Stomach (tissue), 19 donors: ENCODE measurements at places on chromosomes 1 and 21. TPM values are rescaled to one million over a fixed set of nuclear protein-coding genes. Genes with fewer than 3 reads are reported as not detected.

DNA sequence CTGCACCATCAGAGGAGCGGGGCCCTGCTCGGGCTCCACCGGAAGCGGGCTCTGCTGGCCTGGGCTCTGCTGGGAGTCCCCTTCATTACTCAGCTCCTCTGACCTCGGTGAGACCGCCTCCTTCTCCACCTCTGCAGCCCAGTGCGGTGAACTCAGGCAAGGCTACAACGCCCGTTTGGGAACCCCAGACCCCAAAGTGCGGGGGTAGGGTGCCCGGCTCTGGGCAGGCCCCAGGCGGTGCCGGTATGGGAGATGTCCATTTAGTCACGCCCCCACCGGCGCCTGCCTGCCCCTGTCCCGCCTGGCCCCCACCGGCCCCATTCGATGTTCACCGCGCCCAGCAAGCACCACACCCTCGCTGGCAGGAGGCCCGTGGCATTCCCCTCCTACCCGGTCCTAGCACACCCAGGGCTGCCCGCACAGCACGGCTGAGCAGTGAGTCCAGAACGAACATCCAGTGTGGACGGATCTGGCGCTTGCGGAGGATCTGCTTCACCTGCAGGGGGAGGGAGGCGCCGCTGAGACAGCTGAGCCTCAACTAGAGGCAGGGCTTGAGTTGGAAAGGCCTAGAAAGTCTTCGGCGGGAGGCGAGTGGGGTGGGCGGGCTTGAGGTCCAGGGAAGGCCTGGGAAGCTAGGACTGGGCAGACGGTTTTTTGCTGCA lies 10.0 kb downstream of the MAP3K6 start:
- peak; percentile 86 for DNase-seq

DNA sequence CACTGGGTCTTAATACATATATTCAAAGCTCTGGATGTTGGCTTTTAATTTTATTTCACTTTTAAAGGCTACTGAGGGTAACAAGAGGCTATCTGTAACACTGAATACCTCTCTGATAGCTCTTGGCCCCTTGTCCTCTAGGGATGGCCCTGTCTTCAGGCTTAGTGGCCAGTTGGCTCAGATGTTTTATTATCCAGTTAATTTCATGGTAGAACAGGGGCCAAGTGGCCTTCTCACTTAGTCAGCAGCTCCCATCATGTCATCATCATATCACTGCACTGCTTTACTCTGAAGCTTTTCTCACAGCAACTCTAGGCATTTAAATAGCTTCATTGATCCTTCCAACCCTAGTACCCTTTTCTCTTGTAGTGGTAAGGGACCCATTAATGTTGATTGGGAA lies 40.2 kb upstream of the MACF1 start:
- no peak for DNase-seq

GRCh38 chr1:51738681-51739080 lies 121.8 kb downstream of the OSBPL9 start:
- no peak for DNase-seq

- DNase-seq: no peak
Observed at GRCh38 chr1:192984080-192984479, 75.1 kb downstream of the UCHL5 start.

DNA sequence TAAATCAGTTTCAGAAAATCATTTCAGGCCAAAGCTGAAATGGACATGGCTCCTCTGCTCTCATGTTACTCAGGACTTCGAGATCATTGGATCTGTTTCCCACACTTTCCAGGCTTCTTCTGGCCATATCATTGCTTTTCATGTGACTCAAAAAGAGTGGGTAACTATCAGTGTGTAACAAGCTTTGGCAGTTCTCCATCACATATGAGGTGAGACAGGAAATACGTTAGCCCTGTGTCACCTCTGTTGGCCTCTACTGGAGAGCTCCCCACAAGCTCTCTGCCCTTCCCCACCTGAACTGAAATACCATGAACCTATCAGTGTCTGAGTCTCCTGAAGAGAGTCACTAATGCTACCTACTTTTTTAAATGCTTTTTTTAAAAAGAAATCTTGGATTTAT lies 128.2 kb downstream of the LBR start:
- no peak for DNase-seq

The VHLL gene
- not detected for total RNA-seq

DNA sequence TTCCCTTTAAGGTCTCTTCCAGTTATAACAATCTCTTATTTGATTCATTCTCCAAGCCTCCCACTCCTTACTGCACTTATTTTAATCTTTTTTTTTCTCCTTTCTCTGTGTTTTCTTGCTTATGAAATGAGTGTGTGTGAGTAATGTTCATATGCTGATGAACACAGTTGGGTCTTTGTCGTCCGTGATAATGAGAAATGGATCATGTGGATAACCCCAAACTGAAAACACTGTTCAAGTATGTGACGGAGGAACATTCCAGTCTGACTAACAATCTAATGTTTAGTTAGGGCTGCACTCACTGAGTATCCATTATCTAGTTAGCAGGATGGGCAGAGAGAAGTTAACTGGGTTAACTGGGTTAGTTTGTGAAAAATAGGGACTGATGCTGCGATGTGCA lies 253.1 kb upstream of the DUSP10 start:
- no peak for DNase-seq

DNA sequence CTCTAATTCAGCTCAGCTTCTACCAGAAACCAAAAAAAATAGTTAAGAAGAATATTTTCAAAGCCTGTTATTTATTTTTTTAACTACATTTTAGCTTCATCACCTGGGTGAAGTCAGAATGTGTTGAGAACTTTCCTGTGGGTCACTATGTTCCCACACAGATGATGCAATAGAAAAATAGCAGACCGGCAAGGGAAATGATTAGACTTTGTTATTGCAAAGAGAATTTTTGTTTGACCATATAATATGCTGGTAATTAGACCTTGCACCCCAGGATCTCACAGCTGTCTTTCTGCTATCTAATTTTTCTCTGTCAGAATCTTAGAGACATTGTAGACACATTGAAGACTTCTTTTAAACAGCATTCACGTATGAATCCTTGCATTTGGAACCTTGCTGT lies 299.3 kb downstream of the TBX15 start:
- no peak for DNase-seq

DNA sequence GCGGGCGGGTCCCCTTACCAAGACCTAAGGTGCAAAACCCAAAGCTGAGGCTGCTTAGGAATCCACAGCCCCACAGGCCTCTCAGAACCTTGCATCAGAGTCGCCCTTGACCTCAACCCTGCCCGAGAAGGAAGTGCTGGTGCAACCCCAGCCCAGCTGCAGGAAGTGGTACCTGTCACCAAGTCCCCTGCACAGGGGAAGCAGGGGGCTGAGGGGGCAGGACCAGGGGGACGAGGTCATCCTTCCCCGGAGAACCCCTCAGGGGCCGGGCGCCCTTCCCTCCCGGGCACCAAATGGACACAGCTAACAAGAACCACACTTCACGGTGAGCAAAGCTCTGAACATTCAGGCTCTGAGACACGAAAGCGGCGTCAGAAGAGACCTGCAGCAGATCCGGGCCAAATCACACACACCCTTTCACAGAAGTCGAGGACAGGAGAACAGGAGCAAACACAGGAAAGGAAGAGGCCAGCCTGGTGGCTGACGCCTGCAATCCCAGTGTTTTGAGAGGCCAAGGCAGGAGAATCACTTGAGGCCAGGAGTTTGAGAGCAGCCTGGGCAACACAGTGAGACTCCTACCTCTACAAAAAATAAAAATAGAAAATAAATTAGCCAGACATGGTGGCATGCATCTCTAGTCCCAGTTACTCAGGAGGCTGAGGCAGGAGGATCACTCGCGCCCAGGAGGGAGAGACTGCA lies 6.4 kb downstream of the ITGB2 start:
- no peak for DNase-seq

DNA sequence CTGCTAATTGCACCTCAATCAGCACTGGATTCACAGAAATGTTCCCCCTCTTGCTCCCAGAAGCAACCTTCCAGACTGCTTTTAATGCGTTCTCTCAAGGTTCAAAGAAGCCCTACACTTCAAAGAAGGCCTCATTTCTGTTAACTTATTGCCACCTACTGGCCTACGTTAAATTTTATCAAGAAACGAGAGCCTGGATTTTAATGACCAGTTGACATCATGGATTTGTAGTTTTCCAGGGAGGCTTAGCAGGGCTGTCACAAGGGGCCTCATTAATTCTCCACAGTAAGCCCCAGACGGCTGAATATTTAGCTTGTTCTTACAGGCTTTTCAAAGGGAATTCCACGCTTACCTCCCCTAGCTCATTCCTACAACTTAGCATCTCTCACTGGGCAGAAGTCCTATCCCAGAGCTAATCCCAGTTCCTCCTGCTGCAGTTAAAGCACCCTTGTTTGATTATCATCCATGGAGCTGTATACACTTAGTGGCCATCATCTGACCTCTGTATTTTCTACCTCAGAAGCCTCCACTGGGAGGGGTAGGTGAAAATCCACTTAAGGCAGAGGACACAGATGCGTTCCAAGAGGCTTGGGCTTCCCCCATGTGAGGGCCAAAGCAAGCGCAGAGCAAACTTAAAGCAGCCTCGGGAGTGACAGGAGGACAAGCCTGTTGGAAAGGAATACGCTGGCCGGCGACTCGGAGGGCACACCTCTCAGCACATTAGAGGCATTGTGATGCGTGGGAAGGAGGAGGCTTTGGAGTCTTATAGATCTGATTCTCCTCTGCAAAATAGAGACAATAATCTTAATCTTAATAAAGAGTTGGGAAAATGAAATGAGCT lies 32.2 kb upstream of the CYP4X1 start:
- peak; percentile 50 for DNase-seq

DNA sequence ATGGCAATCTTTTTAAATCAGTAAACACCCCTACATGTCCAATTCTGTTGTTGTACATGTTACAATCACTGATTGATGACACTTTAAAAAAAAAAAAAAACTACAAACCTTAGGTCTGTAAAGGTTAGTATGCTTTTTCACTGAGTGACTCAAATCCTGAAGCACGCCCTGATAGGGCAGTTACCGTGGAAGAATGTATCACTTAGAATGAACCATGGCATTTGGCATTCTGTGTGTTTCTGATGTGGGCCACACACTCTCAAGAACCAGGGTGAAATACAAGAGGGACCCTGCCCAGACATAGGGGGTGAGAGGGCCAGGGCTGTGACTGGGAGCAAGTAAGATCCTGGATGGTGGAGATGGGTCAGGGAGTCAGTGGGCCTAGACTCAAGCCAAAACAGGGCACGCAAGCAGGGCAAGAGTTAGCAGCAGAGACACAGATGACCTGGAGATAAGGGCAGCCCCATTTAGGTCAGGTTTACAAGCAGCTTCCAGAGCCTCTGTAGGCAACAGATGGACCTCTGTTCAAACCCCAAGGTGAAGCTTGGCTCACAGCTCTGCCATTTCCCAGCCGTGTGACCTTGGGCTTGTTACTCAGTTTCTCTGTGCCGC lies 47.6 kb upstream of the DMRTB1 start:
- DNase-seq: no peak

The OLFML2B gene
- total RNA-seq: 1.8 TPM

DNA sequence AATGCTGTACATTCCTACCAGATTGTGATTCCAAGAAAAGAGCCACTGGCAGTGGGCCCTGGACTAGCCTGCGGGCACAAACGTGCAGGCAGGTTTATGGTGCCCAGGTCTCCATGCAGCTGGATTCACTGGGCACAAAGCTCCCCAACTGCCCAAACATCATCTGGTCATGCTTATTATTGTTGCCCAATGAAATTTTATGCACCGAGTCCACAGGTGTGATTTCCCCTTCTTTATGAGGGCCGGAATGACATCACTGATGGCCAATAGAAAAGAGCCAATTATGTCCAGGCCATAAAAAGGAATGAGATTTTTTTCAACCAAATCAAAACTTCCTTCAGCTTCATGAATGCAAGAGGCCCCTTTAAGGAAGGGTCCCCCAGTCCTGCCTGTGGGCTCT lies 66.2 kb downstream of the ERI3 start:
- DNase-seq: no peak

GRCh38 chr1:43039228-43040055 lies 80.8 kb upstream of the SLC2A1 start:
- peak; percentile 49 for DNase-seq

- no peak for DNase-seq
Observed at GRCh38 chr21:15793550-15794235, 63.9 kb downstream of the USP25 start.

The HIVEP3 gene
- 65.3 TPM for total RNA-seq

GRCh38 chr1:178143730-178144690 lies 50.1 kb downstream of the RASAL2 start:
- DNase-seq: no peak

The CFAP141 gene
- not detected for total RNA-seq
